NCI-H2029 (cell line): ENCODE measurements at places on chromosomes 12 and 14.

DNA sequence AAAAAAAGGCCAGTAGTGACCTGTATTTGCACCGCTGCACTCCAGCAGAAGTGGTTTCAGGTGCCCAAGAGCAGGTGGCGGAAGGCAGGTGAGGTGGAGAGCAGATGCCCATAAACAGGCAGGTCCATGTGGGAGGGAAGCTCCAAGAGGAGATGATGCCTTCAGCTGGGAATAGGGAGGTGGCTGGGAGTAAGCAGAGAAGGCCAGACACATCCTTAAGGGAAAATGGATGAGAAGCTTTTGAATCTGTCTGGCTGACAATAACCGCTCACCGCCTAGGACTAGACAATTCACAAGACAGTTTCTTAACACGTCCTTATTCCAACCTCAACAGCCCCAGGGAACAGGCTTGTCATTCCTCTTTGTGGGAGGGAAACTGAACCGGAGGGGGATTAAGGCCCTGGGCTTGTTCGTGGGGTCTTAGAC is 43.9 kb upstream of the PLEKHG6 start:
- peak; percentile 97 for DNase-seq

DNA sequence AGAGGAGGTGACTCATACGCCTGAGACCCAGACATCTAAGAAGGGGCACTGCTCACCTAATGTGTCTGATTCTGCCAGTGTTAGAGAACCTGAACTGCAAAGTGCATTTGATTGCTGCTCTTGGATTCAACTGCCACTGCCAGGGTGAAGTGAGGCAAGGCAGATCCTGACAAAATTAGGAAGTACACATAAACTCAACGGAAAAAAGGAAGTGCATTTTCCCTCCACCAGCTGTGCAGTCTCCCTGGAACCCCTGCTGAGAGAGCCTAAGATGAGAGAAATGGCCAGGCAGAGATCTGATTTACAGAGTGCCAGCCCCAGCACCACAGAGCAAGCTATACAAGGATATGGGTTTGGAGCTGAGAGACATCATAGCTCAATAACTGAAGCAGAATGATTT is 215.3 kb downstream of the SEC23A start:
- DNase-seq = no peak

DNA sequence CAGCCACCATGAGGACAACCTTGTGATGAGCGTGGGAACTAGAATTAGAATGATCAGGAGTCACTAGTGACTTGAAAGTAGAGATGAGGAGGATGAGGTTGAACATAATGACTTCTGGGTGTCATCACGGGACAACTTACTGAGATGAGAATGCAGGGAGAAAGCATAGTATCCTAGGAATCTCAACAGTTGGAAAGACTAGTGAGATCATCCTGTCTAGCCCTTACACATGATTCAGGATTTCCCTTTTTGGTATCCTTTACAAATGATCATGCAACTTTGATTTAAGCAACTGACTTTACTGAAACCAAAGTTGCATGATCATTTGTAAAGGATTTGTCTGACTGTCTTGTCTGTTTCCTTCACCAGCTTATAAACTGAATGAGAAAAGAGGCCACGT is 51.8 kb upstream of the HIF1A start:
- DNase-seq = no peak

- no peak for DNase-seq
Observed at GRCh38 chr12:49568442-49569162, 660 bp upstream of the MCRS1 start.

DNA sequence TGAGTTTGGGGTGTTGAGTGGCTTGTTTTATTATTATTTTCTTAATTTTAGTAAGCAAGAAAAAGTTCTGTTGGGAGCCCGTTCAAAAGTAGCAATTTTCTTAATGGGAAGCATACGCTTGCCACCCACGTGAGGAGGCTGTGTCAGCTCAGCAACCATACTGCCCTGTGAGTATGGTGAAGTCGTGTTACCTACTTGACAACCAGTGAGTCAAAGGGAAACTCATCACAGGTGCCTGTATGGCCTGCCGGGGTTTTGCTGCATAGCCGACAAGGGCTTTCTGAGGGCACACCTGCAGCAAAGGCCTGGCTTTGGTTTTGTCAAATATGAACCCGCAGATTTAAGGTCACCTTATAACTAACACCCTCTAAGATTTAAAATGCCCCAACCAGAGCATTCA is 31.1 kb downstream of the PITPNM2 start:
- DNase-seq = no peak

- DNase-seq = no peak
Observed at GRCh38 chr12:3381059-3382047, 109.7 kb upstream of the PRMT8 start.

DNA sequence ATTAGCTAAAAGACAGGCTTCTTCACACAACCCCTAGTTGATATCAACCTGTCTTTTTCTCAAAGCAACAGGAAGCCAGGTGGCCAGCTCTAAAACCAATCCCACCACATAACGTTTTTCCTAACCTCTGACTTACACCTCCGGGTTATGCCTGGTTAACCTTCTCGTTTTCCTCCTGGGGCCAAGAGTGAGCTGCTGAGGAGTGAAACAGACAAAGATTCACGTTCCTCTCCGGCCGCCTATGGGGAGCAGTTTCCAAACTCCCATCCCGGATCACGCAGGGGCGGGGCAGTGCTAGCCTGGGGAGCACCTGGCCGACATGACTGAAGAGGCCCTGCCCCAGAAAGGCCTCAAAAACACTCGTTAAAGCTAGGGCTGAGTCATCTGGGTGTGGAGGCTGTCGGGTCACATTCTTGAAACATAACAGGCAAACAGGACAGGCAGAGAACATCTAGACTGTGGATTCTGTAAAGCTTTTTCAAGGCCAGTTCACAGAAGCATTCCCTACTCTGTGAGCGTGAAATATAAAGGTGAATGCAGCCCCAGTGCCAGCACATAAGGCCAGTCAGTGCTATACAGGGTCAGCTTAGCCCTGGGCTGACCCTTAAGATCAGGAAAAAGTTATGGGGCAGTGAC is 25.9 kb upstream of the LGALS3 start:
- DNase-seq = peak; percentile 80

GRCh38 chr14:101399737-101400517 is 161.4 kb upstream of the DIO3 start:
- DNase-seq = no peak

GRCh38 chr14:77565994-77566305 is 50.5 kb downstream of the SPTLC2 start:
- DNase-seq = no peak

DNA sequence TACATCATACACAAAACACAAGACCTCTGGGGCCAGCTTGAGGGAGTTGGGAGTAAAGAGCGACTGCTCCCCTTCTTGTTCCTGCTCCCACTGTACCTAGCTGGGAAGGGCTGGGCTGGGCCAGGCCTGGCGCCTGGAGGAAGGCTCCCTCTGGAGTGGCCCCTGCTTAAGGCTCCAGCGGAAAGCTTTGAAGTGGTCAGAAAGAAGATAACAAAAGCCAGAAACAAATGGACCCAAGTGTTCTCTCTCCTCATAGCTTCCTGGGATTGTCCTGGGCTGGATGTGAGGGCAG is 25.3 kb downstream of the PRPF40B start:
- DNase-seq = no peak

DNA sequence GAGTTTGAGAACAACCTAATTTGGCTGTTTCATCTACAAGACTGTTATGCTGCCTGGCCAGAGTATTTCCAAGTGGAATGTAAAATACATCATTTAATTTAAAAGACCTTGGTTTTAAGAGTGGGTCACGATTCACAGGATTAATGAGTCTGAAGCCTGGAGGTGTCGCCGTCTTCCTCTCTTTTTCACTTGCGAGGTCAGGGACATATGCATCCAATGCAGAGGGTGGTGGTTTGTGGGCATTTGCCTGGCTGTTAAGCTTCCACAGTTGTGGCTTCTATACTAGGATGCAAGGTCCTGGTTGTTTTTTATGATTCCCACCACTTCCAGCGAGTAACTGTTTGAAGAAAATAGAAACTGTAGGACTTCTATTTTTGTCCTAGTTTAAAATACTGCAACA is 22.8 kb upstream of the RASSF3 start:
- no peak for DNase-seq

GRCh38 chr14:74142523-74142922 is 57.8 kb downstream of the LIN52 start:
- DNase-seq = no peak

DNA sequence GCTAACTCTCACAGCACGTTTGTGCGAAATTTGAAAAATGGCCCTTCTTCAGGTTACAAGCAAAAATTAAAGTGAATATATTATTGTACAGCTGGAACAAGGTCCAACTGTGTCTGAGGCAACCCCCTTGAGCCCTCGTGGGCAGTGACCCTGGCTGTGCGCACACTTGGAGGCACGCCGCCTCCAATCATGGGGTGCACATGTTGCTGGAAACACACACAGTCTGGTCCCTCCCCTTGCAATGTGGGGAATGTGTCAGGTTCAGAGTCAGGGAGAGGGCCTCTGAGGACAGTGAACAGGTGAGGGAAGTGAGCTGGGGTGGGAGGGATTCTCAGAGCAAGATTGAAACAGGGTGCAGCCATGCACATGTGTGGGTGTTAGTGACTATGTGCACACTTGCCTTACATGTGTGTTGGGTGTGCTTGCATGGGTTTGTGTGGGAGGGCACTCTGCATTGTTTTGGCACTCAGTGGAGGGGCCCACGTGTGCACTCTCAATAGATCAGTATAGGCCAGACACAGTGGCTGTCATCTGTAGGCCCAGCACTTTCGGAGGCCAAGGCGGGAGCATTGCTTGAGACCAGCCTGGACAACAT is 9.6 kb downstream of the TSPAN9 start:
- no peak for DNase-seq

DNA sequence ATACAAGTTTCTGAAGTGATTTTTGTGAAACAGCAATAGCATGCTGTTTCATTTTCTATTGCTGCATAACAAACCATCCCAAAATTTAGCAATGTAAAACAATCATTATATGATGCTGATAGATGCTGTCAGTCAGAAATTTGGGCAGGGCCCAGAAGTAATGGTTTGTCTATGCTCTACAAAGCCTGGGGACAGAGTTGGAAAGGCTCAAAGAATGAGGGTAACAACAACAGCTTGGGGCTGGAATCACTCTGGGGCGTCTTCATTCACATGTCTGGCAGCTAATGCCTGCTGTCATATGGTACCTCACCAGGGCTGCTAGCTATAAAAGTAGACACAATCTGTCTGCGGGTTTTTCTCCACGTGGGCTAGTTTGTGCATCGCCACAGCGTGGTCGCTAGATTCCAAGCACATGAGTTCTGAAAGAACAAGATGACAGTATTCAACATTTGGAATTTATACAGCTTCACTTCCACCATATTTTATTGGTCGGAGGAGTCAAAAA is 176.5 kb downstream of the BMP4 start:
- no peak for DNase-seq

GRCh38 chr12:54201001-54201794 is 12.4 kb upstream of the SMUG1 start:
- DNase-seq = peak; percentile 37

DNA sequence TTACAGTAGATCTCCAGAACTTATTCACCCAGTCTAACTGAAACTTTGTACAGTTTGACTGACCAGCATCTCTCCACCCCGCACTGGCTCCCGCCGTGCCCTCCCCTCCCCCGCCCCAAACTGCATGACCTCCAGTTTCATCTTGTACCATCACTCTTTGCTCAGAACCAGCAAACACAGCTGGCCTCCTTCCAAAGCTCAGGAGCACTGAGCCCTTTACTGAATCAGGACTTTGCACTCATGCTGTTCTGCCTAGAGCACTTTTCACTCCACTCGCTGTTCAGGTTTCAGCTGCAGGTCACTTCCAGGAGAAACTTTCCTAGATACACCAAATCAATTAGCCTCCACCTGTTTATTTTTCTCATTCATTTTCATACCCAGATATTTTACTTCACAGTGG is 455.3 kb upstream of the PDE3A start:
- no peak for DNase-seq

GRCh38 chr12:39723831-39724230 is 104.2 kb upstream of the ABCD2 start:
- DNase-seq = no peak

DNA sequence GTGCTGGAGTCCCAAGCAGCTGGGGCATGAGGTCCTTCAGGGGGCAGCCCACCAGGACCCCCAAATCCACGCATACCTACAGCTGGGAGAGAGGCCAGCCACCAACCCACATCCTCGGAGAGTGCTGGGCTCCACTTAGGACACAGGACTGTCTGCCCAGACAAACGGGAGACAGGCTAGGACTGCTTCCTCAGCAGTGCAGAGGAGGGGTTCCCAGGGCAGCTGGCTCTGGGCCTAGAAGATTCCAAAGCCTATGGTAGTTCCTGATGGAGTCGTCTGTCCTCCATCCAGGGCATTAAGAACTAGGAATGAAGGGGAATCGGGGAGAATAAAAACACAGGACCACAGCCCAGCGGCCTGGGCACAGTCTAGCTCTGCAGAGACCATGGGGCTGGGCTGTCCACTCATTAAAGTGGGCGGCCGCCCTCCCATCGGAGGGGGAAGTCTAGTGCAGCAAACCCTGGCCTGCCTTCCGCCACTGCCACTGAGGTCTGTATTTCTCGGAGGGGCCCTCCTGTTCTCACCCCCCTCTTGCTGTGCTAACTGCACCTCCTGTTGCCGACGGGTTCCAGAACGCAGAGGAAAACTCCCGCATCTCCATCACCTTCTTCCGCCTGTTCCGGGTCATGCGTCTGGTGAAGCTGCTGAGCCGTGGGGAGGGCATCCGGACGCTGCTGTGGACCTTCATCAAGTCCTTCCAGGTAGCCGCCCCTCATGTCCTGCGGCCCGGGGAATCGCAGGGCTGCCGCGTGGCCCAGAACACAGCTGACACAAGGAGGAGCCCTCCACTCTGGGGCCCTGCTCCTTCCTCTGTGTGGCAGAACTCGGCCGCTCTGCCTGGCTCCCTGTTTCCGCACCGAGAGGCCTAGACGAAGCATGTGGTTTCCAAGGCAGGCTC is 143.5 kb upstream of the FKBP4 start:
- no peak for DNase-seq

- no peak for DNase-seq
Observed at GRCh38 chr14:75343911-75344310, 65.3 kb downstream of the FOS start.

GRCh38 chr12:130288206-130288605 is 49.5 kb upstream of the PIWIL1 start:
- DNase-seq = no peak

DNA sequence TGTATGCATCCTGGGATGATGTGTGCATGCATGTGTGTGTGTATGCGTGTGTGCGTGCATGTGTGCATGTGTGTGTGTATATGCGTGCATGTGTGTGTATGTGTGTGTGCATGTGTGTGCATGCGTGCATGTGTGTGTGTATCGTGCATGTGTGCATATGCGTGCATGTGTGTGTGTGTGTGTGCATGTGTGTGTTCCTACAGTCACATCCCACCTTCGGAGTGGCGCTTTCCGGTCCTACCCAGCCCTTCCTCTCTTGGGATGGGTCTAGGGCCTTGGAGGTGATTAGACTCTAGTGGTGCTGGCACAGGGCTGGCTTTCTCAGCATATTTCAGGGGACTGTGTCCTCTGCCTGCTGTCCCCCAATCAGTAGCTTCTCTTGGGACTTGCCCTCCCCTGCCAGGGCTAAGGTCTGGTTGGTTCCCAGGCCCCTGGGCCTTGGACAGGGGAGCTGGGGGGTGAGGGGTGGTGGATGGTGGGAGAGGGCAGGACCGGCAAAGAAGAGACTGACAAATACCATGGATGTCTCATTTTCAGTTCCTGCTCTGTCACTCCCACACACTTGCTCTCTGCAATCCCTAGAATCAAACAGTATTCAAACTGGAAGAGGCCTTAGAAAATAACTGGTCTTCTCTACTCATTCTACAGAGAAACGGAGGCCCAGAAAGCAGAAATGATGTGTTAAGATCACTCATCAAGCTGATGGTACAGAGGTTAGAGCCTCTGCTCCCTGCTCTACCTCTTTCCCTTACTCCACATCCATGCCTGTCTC is 21.9 kb upstream of the FAIM2 start:
- DNase-seq = no peak

GRCh38 chr14:26917086-26917485 is 319.3 kb upstream of the NOVA1 start:
- no peak for DNase-seq

GRCh38 chr12:12600659-12601058 is 11.0 kb upstream of the CREBL2 start:
- DNase-seq = no peak
